ENCODE measurements at places on chromosomes 12 and 14.

- DNase-seq: no peak
Measured at GRCh38 chr12:111791507-111791906, 24.8 kb downstream of the ALDH2 start.

DNA sequence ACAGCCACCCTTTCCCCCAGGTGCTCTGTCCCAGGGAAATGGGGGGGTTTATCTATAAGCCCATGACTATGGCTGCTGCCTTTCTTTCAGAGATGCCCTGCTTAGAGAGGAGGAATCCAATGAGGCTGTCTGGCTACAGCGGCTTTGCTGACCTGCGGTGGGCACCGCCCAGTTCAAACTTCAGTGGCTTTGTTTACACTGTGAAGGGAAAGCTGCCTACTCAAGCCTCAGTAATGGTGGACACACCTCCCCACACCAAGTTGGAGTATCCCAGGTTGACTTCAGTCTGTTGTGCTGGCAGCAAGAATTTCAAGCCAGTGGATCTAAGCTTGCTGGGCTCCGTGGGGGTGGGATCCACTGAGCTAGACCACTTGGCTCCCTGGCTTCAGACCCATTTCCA, 869.2 kb downstream of the SLC6A15 start:
- no peak for DNase-seq

GRCh38 chr12:243381-243780, 19.3 kb downstream of the SLC6A13 start:
- DNase-seq: no peak

DNA sequence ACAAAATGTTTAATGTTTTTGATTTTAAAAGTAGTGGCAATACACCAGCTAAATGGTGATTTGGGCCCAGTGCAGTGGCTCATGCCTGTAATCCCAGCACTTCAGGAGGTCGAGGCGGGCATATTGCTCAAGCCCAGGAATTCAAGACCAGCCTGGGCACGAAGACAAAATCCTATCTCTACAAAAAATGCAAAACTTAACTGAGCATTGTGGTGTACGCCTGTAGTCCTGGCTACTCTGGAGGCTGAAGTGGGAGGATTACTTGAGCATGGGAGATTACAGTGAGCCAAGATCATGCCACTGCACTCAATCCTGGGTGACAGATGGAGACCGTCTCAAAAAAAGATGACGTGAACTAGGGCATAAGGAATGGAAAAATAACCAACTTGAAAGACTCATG, 4.7 kb downstream of the RPL36AL start:
- no peak for DNase-seq

GRCh38 chr14:72332046-72332445, 399.8 kb downstream of the RGS6 start:
- DNase-seq: no peak

DNA sequence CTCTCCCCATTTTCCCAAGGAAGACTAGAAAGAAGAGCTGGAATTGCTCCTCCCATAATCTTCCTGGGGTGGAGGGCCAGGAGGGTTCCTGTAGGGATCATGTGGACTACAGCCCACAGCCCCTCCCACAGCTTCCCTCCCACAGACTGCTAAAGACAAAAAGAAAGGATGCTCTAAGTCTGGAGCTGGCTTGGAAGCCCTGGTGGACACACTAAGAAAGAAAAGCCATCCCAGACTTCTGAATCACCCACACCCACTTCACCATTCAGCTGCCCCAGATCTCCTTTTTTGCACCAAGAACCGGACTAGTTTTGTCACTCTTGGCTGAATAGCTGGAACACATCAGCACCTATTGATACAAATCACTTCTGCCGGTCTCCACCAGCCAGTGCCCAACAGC, 56.8 kb upstream of the PLXNC1 start:
- DNase-seq: no peak

GRCh38 chr12:78328524-78328923, 497.8 kb downstream of the NAV3 start:
- DNase-seq: no peak

GRCh38 chr12:40044396-40044795, 61.5 kb downstream of the SLC2A13 start:
- no peak for DNase-seq

- no peak for DNase-seq
Measured at GRCh38 chr12:1920971-1921370, 2.5 kb upstream of the CACNA2D4 start.

DNA sequence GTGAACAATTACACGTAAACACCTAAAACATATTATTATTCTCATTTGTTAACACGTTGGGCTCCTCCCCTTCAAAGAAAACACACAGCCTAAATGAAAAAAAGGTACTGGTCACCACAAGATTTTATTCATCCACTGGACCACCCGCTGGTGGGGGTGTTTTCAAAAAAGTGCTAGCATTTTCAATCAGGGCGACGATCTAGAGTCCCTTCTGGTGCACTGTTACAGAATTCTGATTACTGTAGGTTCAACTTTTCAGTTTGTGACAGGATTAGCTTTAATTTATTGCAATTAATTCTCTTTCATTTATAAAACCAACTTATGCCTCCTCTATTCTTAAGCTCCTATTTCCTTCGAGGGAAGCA, 443 bp downstream of the MAGOHB start:
- no peak for DNase-seq

GRCh38 chr12:59059088-59059935, 139.0 kb upstream of the LRIG3 start:
- no peak for DNase-seq

DNA sequence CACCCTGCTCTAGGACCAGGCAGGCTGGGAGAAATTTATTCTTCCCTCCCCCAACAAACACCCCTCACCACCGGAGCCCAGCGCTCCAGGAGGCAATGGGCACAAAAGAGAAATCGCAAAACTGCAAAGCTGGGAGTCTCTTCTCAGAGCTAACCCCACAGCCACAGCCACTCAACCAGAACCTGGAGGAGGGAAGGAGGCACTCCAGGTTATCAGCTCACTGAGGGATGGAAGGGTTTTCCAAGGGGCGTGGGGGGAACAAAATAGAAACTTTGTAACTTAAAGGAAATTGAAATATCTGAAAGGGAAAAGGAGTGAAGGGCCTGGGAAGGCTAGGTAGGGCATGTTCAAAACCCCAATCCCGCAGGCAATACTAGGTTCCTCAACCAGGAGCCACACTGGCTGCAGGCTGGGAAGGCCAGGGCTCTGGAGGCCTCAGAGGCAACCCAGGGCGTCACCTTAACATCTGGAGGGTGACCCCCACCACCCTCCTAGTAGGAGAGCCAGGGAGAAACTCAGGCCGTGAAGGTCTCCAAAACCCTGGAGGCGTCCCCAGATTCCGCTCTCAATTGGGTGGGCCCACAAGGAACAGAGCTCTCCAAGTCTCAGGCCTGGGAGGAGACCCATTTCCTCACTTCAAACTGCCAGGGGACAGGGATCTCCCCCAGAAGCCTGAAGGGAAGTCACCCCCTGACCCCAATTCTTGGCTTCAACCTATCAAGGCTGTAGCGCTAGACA, 3.2 kb downstream of the KDM2B start:
- no peak for DNase-seq

DNA sequence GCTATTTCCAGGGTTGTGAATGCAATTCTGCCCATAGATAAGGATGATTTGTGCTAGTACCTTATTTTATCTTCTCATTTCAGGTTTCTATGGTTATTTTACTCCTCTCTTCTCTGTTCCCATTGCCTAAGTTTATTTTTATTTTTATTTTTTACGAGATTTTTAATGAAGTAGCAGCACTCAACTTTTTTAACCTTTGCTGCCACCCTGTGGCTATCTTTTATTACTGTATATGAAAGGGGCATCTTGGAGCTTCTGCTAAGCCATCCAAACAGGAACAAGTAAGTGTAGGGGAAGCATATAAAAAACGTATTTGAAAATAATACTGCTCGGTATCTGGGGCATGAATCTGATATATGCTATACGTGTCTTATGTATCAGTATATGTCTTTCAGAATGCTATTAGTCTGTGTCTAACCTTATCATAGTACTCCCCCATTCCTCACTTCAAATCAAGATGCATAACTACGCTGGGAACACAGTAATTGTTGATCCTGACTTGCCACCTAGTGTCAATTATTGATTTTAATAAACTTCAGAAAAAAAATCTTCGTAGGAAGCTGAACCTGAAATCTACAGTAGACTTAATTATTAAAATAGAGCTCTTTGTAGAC, 60.3 kb downstream of the KLRG1 start:
- peak; percentile 44 for DNase-seq

GRCh38 chr14:93527203-93527607, 96.5 kb downstream of the UNC79 start:
- no peak for DNase-seq

- DNase-seq: no peak
Measured at GRCh38 chr12:132323171-132324010, 6.0 kb downstream of the GALNT9 start.

DNA sequence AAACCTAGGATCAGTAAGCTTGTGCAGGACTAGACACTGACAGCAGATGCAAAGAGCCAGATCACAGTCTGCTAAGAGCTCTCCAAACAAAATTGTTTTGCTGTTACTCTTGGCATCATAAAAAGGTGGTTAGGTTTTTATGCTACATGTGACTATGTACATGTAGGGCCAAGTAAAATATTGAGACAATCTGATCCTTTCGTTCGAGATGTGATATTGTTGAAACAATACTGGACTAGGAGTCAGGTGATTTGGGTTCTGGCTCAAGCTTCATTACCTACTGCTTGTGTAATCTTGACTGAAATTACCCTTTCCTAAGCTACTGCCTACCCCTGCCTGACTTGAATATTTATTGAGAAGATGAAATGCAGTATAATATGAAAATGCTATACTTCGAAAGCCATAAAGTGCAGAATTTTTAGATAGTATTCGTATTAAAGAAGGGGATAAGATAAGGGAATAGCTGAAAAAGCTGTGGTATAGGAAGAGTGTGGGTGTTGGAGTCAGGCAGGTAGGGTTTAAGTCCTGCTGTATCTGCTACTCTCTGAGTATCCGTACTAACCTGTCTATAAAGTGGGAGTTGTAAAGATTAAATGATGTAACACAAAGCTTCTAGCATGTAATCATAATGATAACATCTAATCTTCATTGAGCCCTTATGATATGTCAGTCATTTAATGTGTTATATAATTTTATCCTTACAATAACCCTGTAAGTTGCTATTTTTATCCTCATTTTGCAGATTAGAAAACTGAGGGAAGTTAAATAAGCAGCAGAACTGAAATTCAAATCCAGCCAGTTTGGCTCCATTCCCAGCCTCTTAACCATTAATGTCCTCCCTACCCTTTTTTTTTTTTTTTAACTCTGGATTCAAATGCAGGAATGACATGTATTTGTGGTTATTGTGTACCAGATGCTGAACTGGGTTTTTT, 38.6 kb upstream of the ATF1 start:
- DNase-seq: no peak

DNA sequence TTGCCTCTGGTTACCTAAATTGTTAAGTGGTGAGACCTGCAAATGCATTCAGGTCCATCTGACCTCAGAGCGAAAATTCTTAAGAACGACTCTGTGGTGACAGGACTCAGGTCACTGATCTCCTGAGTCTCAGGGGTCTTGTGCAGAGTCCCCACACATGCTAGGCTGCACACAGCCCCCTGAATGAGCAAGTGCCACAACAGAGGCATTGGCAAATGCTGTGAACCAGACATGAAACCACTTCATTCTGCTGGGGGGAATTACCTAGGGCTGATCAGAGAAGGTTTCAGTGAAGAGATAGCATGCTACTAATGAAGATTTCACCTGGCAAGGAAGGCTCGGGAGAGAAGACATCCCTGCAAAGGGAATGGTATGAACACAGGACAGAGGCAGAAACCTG, 281.6 kb downstream of the ITPR2 start:
- no peak for DNase-seq

DNA sequence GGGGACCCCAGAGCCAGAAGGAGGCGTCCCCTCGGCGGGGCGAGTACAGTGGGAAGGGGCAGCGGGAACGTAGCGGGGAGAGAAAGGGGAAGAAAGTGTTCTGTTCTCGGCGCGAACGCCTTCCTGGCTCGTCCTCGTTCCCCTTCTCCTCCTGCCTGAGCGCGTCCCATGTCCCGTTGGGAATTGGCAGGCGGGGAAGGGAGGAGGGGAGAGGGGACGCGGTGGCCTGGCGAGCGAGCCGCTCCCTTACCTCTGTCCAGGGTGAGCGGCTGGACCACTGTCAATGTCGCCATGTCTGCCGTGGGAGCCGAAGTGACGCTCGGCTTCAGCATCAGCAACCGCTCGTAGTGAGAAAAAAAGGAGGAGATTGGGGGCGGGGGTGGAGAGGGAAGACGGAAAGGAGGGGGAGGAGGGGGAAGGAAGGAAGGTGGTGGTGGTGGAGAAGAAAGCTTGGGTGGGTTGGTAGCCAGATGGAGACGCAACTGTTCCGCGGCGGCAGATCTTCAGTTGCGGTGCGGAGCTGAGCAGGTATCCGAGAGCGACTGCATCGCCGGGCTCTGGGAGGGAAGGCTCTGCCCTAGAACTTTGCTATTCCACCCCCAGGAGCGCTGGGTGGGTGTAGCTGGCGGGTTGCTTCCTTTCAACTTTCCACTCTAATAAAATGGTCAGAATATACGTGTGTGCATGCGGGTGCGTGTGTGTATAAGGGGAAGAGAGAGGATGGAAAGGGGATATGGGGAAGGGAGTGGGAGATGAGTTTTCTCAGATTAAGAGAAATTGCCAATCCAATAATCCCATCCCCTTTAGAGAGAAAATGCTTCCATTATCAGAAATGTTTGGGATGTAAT, at the start of gene LIN7A:
Gene LIN7A (minus strand): TSS at position 544 of the 848 bp plus-strand sequence. CDS start 212 bp downstream, at position 332.
- DNase-seq: peak; percentile 51

GRCh38 chr12:116708826-116709756, 28.8 kb downstream of the SPRING1 start:
- peak; percentile 67 for DNase-seq

- no peak for DNase-seq
Measured at GRCh38 chr14:59850458-59850857, 20.1 kb downstream of the RTN1 start.

DNA sequence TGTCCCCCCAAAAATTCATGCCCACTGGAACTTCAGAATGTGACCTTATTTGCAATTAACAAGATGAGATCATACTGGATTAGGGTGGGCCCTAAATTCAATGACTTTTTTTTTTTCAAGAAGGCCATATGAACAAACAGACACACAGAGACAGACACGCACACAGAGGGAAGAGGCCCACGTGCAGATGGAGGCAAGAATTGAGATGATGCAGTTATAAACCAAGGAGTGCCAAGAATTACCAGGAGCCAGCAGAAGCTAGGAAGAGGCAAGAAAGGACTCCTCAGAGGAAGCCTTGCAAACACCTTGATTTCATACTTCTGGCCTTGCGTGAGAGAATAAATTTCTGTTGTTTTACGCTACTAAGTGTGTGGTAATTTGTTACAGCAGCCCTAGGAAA, 33.4 kb downstream of the NELL2 start:
- no peak for DNase-seq

- no peak for DNase-seq
Measured at GRCh38 chr14:78170203-78170602, at the start of gene NRXN3. Gene NRXN3, plus strand, starts transcription at chr14:78170373. Its CDS starts 72,721 bp downstream, at chr14:78243094.

DNA sequence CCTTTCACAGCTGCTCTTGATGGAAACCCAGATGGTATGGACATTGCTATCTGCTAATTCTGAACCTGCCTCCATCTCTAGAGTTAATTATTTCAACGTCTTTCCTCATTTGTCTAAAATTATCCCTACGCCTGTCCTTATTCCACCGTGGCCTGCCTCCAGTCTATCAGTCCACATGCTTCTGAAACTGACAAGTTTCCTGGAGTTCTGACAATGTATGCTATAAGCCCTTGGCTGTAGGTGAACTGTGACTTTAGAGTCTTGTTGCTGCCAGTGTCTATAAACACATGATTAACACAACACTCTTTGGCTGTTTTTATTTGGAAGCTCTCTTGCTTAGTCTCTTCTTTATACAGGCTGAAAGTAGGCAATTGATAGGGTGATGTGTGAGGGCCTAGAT, 1052.9 kb downstream of the TMTC2 start:
- no peak for DNase-seq

GRCh38 chr12:77745624-77746023, 85.1 kb upstream of the NAV3 start:
- no peak for DNase-seq

Data from fibroblast of skin of back (primary cell).